ENCODE measurements at places on chromosomes 2 and 18.
A peak's percentile ranks its signal among the peaks of the same experiment; 100 is the strongest.

DNA sequence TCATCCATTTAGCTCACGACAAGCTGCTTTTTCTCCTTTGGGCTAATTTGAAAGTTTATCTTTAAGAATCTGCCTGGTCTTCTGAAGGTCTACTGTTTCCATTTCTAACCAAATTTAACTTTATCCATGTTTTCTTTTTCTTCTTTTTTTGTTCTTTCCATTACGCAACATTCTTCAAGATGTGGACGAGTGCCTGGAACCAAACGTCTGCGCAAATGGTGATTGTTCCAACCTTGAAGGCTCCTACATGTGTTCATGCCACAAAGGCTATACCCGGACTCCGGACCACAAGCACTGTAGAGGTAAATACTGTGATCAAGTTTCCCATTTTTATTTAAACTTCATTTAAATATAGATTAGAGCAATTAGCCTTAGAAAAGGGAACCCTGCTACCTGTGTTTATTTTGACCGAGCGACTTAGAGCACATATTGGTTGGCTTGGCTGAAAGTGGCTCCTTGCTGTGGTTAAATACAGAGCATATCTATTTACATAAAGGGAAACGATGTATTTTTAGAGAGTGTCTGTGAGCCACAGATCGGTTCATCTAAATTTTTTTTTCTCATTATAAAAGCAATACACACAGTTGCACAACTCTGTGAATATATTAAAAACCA is 183.4 kb upstream of the RASGRP3 start:
- DNase-seq, result no peak

DNA sequence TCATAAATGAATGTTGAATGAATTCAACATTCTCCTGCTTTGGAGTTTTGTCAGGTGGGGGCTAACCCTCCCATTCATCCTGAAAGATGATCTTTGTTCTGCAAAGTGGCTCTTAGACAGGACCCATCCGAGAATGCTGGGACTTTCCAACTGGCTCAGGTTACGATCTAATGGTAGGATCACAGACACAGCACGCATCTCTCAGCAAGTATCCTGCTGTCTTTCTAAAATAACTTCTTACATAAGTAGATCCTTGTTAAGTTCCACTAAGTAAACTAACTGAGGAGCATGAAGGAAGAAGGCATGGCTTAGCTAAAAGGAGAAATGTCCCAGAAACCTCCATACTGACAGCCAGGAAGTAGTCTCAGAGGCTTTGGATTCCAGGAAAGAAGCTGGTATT is 23.7 kb downstream of the CYP27A1 start:
- peak; percentile 62 for DNase-seq

DNA sequence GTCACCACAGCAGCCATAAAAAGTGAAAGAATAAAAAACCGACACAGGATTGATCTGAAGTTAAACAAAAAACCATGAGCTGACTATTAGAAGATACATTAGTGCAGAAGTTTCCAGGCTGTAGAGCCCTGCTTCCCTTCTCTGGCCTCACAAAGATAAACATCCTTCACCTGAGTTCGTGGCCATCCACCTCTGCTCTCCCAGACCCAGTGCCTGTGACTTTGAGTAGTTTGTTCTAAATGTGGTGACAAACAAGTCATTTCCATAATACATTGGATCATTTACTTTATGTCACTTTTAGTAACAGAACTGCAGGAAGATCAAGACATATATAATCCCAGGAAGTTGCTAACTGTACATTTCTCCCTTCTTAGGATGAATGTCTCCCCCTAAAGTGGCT is 241.9 kb upstream of the MAP2 start:
- DNase-seq, result no peak

DNA sequence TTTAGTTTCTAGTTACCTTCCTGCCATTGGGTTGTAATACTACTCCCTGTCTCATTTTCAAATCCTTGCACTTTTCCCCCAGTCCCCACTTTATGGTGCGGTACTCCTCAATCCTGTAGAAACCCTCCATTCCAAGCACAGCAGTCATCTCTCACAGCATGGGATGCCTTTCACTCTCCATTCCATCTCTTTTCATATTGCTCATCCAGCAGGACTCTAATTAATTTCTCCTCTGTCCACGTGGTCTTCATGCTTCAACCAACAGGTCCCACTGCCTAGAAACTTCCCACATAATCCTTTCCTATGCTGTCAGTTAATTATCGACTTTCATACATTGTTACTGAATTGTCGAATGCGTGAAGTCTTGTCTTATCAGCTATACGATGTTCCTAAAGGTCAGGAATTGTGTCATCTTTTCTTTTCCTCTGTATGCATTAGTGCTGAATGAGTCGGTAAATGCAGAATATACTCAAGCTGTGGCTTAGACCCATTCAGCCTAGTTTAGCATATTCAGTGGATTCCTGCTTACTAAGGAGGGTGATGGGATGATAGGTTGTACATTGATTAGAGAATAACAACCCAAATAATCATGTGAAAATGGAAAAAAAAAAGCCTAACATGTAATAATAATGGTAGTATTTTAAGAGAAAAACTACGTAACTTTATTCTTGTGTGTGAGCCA is 89.7 kb downstream of the CRIM1 start:
- peak; percentile 68 for DNase-seq

- DNase-seq, result peak; percentile 32
These were observed 101.7 kb upstream of the TFCP2L1 start for GRCh38 chr2:121386707-121387106.

Measured in fibroblast of upper back skin (primary cell).